A549 treated with CpdA at 1 μM for 4 hours (cell line): ENCODE measurements at places on chromosomes 5 and 9. TPM values are rescaled to one million over a fixed set of nuclear protein-coding genes. Genes with fewer than 3 reads are reported as not detected.

The CAMK4 gene
- 0.01 to 0.13 TPM (median 0.09 TPM) in 3 of 5 replicates, not detected in the others for total RNA-seq

The CSF1R gene
- 0.07 to 0.23 TPM (median 0.15 TPM) in 4 of 5 replicates, not detected in the other for total RNA-seq

The SPATA31C1 gene
- not detected in 5 replicates for total RNA-seq

The TMEM252 gene
- not detected in 5 replicates for total RNA-seq

The SPATA6L gene
- 1.6 to 2.6 TPM (median 2.0 TPM) in 5 replicates for total RNA-seq

The CCDC171 gene
- 0.34 to 0.45 TPM (median 0.41 TPM) in 5 replicates for total RNA-seq

The GARIN3 gene
- total RNA-seq = not detected in 5 replicates

The CTXN3 gene
- total RNA-seq = not detected in 5 replicates

The ARHGEF37 gene
- total RNA-seq = 0.77 to 1.1 TPM (median 0.90 TPM) in 5 replicates

The CCNJL gene
- 10.9 to 14.1 TPM (median 12.9 TPM) in 5 replicates for total RNA-seq

The ZFP2 gene
- 0.03 to 0.07 TPM in 2 of 5 replicates, not detected in the others for total RNA-seq

The NCBP1 gene
- 25.6 to 29.4 TPM (median 29.0 TPM) in 5 replicates for total RNA-seq

The SMIM33 gene
- total RNA-seq = not detected in 5 replicates
